ENCODE measurements at places on chromosomes 2 and 18.

DNA sequence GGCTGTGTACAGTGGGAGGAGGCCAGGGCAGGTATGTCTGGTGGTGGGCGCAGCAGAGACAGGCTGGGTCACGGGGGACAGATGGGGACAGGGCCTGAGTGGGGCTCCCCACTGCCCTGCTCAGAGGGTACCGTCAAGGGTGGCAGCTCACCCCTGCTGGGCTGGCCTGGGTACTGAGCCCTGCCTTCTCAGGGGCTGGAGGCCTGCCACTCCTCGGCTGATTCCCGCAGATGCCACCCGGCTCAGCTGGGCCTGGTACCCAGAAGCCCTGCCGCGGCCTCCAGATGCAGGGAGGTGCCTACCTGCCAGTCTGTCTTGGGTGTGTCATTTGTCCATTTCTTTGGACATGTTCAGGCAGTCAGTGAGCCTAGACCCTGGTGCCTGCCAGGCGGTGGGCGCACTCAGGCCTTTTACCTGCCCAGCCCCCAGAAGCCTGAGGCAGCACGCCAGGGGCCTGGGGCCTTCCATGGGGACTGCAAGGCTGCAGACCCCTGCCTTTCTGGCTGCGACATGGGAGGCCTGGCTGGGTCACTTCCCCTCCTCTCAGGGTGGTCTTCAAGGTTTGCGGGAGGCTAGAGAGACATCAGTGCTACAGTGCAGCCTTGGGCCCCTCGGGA, 3.3 kb downstream of the SNORC start:
- no peak for DNase-seq

DNA sequence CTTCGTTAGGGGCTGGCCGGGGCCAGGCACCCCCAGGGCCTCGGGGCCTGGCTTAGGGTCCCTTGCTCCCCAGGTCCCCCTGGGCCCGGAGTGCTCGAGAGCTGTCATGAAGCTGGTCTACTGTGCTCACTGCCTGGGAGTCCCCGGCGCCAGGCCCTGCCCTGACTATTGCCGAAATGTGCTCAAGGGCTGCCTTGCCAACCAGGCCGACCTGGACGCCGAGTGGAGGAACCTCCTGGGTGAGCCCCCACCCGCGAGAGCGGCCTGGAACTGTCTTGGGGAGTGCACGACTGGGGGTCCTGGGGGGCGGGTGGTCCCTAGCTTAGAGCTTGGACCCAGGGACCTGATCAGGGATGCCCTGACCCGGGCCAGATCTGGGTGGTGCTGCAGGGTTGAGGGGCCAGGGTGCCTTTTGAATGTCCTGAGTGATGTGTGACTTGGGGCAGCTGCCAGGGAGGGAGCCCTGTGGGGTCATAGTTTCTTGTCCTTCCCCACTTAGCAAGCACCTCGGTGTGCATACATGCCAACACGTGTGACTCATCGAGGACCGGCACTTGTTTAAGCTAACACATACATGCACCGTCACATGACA, 27.9 kb downstream of the GPC1 start:
- no peak for DNase-seq

- DNase-seq, result no peak
These were observed 548.6 kb upstream of the ZEB2 start for GRCh38 chr2:145068509-145068908.

DNA sequence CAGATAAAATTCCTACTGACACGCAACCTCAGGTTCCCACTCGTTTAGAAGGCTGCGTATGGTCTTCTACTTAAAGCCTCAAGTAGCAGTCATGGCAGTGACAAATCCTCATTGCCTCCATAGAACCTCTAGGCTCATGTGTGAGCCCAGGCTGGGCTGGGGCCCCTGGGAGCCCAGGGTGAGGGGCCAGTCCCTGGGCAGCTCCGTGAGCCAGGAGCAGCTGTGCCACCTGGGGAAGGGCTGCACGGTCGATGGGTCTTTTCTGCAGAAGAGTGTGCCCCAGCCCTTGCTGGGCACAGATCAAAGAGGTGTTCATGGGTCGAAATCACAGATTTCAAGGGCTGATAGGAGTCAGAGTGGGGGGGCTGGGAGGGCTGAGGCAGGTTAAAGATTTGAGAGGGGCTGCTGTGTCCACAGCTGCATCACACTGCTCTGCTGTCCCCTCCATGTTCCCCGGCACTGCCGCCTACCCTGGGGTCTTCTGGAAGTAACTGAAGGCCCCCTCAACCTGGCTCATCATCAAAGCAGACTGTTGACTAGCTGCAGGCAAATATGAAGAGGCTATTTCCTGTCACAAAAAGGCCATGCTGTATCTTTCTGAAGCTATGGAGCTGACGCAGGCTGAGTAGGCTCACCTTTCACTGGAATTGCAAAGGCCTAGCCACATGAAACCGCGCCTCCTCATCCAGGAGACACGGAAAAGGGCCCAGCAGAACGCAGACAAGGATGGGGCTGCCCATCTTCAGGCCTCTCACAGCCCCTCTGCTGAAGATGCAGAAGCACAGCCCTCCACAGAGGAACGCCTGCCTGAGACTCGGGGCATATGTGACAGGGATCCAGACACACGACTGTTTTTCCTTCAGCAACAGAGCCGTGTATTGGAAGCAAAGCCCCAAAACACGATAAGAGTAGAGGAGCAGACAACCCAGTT, 35.7 kb upstream of the ALPP start:
- DNase-seq, result no peak

GRCh38 chr2:202203348-202203747, 35.0 kb downstream of the SUMO1 start:
- no peak for DNase-seq

DNA sequence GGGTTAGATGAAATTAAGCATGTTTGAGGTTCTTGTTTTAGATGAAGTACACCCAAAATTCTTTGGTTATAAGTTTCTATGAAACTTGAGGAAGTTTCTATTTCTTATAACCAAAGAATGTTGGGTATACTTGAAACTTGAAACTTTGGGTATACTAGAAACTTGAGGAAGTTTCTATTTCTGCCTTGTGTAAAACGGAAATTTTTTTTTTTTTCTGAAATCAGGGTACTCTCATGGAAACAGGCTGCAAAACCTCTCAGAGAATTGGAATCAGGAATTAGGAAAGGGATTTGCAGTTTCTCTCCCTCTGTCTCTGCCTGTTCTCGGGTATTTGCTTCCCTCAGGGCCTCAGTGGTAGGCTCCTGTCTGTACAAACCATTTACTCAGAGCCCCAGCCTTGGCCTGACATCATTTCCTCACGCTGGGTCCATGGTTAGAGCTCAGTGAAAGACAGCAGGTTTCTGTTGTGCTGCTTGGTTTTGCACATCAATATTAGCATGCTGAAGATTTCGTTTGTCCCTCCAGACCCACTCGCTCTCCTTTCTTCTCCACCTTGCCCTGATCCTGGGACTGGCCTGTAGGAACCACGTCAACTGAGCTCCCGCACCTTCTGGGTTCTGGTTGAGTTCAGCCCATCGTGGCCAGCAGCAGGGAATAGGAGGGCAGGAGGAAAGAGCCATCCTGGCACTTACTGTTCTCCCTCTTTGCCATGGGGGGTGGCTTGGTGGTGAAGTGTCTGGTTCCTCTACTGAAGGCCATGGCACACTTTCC, 106.4 kb downstream of the POLR1A start:
- peak; percentile 76 for DNase-seq

GRCh38 chr2:230795856-230796255, 68.9 kb upstream of the ITM2C start:
- peak; percentile 13 for DNase-seq

GRCh38 chr18:52339891-52340371, at the start of gene DCC:
TSS of gene DCC (plus strand) at chr18:52340197. CDS start at chr18:52340788, 591 bp downstream.
- peak; percentile 71 for DNase-seq

DNA sequence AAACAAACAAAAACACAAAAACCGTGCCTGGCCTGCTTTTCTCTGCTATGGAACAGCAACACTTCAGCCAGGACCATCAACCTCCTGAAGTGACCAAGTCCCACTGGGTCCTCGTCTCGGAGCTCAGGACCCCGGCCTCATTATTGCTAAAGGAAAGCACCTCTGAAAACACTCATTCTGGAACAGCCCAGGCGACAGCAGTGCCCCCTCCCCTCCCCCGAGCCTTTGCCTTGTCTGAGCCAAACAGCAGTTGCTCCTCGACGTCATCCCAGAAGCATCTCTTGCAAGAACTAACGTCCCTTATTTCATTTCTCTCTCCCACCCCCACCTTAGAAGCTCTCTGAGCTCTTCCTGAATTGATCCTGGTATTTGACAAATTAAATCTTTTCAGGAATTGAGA, 27.4 kb downstream of the APCDD1 start:
- DNase-seq, result no peak

- no peak for DNase-seq
These were observed 28.4 kb upstream of the MGAT4A start for GRCh38 chr2:98759338-98759737.

GRCh38 chr2:173851141-173851641, 114.0 kb downstream of the SP3 start:
- DNase-seq, result peak; percentile 64

DNA sequence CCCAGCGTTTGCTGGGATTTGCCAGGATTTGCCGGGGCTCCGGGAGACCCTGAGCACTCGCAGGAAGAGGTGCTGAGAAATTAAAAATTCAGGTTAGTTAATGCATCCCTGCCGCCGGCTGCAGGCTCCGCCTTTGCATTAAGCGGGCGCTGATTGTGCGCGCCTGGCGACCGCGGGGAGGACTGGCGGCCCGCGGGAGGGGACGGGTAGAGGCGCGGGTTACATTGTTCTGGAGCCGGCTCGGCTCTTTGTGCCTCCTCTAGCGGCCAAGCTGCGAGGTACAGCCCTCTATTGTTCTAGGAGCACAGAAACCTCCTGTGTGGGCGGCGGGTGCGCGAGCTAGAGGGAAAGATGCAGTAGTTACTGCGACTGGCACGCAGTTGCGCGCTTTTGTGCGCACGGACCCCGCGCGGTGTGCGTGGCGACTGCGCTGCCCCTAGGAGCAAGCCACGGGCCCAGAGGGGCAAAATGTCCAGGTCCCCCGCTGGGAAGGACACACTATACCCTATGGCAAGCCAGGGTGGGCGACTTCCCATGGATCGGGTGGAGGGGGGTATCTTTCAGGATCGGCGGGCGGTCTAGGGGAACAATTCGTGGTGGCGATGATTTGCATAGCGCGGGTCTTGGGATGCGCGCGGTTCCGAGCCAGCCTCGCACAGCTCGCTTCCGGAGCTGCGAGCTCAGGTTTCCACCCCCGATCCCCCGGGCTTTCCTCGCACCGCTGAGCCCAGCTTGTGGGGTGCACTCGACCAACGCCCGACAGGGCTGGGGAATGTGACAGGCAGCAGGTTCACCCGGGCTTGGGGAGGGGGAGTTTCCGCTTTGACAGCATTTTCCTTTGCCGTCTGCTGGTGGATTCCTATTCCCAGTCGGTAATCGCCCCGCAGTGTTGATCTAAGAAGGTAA, 2.8 kb downstream of the ONECUT2 start:
- DNase-seq, result peak; percentile 42

DNA sequence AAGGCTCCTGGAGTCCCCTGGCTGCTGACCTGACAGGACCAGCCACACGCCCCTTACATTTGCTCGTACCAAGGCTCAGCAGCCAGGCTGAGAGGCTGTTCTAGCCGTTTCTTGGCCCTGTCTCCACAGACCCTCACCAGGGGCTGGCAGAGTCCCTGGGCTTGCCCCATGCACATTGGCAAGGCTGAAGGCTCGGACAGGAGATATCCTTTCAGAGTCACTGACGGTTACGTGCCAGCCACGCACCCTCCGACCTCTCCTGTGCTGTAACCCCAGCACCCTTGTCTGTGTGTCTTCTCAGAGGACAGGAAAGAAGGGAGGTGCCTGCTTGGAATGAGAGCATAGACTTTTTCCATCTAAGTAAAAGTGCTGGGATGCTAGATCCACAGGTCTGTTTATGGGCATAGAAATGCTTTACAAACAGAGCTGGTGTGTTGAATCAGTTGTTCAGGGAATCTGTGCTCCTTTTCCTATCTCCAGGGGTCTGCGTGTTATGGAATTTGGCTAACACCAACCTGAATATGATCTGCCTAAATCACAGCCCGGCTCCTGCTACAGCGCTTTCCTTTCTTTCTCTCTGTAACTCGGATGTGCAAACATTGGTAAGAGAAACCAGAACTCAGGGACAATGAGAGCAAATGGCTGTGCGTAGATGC, 41.0 kb downstream of the COPS8 start:
- peak; percentile 15 for DNase-seq

DNA sequence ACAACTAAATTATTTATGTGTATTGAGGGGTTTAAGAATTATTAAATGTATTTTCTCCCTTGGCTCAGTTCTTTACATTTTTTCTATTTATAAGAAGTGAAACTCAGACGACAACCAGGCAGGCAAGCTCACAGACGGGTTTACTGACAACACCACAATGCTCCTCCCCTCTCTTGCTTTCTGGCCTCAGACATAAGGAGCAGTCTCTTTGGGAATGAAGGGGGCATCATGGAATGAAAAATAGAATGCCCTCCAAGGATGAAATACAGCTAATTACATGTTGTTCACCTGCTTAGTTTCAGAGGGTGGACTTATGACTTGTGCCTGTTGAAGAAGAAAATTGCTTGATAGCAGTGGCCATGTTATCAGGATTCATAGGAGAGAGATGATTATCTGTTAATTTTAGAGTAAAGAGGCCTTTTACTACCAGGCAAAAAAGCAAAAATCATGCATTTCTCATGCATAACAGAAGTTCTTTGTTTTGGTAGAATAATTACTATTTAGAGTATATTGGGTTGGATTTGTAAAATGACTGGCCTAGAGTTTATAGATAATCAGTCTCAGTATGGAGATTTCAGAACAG, 172.1 kb upstream of the LRRTM1 start:
- no peak for DNase-seq

- no peak for DNase-seq
These were observed 92.5 kb downstream of the EML4 start for GRCh38 chr2:42261518-42262195.

GRCh38 chr2:206443735-206444527, 599 bp downstream of the ADAM23 start:
- peak; percentile 34 for DNase-seq

GRCh38 chr2:112644933-112645309, 818 bp upstream of the SLC20A1 start:
- no peak for DNase-seq

DNA sequence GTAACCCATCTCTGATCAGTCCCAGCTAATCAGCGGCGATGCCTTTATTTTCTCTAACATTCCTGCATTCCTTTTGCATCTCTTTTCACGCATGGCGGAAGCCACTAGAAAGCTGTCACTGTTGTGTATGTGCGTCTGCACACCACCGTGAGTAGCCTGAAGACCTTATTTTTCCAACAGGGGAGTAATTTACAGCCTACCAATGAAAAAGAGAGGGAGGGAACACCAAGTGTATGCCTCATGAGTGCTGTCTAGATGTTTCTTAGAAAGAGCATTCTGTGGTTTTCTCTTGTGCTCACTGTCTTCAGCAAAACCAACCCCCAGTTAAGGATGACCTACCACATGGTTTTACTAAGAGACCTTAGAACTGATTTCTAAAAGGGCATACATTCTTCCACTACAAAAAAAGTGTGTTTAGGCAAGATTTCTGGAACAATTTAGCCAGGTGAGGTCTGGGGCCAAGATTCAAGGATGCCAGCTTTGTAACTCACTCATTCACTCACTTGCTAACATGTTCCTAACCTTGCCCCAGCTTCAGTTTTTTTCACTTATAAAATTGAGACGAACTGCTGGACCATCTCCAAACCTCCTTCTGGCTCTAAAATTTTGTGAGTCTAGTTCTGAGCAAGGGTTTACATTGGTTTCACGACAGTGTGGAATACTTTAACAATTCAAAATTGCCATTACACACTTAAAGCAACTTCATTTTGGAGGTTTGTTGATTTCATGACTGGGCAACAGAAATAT, 51.4 kb downstream of the BCL2 start:
- peak; percentile 46 for DNase-seq

- DNase-seq, result peak; percentile 32
These were observed 893.9 kb downstream of the SUCLG1 start for GRCh38 chr2:83565181-83565580.

Data from fibroblast of upper back skin (primary cell).